ENCODE measurements at places on chromosomes 7 and 10. TPM values are rescaled to one million over a fixed set of nuclear protein-coding genes. Genes with fewer than 3 reads are reported as not detected.

GRCh38 chr10:71241114-71241829 lies 28.9 kb downstream of the UNC5B start:
- DNase-seq, result peak; percentile 81

DNA sequence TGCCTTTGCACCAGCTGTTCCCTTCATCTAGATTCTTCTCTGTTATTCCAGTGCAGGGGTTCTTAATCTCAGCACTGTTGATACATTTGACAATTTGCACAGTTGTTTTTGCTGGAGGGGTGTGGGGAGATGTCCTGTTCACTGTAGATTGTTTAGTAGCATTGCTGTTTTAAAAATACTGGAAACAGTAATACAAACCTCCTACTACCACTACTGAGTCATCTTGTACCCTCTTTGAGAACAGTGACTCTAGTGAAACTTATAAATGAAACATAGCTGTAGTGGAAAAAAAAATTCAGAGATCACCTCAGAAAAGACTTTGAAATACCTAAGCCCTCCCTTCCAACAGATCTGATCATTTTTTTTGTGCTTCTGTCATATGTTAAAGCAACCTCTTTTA lies 154.8 kb upstream of the TMEM196 start:
- no peak for DNase-seq

GHRHR gene
- total RNA-seq, result not detected

- DNase-seq, result no peak
Measured at GRCh38 chr7:33076737-33077136, 14.2 kb upstream of the NT5C3A start.

GRCh38 chr10:95864906-95865813 lies 42.6 kb upstream of the CC2D2B start:
- DNase-seq, result peak; percentile 86

- no peak for DNase-seq
Measured at GRCh38 chr10:5563321-5563961, 38.7 kb downstream of the CALML3 start.

DNA sequence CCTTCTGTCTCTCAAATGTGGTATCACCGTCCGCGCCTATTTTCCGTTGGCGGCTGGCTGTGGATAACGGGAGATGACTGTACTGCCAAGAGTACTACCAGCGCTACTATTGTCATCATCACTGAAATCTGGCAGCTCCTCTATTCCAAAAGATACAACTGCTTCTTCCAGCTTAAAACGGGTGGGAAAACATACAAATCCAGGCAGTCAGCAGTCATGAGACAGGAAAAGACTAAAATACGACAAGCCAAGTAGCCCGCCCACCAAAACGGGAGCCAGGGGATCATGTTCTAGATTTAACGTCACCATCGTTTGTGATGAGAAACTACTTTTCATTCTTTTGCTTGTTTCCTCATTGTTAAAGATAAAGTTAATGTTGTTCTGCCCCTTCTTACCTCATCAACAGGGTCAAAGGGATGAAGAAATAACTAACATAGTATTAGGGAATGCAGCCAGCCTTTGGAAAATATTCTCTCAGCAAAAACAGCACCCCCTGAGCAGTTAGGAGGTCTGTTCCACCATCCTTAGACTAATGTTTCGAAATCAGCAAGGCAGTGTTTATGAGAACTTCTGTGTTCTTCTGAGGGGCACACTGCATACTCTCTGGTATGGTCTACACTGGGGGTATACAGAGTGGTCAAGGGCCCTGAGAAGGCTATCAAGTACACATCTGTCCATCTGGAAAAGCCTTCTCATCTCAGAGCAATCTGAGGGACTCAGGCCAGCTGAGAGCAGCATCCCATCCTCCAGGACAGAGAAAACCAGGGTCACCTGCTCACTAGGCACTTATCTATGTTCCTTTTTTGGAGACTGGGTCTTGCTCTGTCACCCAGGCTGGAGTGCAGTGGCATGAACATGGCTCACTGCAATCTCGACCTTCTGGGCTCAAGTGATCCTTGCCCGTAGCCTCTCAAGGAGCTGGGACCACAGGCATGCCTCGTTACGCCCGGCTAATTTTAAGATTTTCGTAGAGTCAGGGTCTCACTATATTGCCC lies 47.5 kb downstream of the GNA12 start:
- peak; percentile 97 for DNase-seq

TMEM270 gene
- total RNA-seq, result not detected
